Stimulated activated CD4-positive, alpha-beta T cell treated with anti-CD3 and anti-CD28 coated beads, Interleukin-2, amount 100 ng/mL, for 48 hours (primary cell): ENCODE measurements at places on chromosomes 3 and 15.
A peak's percentile ranks its signal among the peaks of the same experiment; 100 is the strongest.

DNA sequence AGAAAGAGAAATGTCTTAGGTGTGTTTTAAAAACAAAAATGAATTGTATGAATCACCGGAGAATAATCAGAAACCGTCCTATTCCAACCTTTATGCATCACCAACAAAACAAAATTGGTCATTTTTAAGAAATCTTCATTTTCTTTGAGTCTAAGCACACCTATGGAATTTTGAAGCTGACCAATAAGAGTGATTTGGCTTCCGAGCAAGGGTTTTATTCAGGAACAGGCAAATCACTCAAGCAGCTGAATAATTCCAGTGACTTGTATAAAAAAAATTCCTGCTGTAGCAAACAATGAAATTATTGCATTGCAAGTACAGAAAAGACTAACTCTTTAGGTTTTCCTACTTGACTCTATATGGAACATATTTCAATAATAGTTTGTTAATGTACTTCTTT is 83.8 kb upstream of the FNDC3B start:
- no peak for DNase-seq

GRCh38 chr15:31352911-31353811 is 26.5 kb downstream of the KLF13 start:
- DNase-seq = no peak

- DNase-seq = no peak
Observed at GRCh38 chr3:172598904-172599303, 75.7 kb upstream of the TNFSF10 start.

DNA sequence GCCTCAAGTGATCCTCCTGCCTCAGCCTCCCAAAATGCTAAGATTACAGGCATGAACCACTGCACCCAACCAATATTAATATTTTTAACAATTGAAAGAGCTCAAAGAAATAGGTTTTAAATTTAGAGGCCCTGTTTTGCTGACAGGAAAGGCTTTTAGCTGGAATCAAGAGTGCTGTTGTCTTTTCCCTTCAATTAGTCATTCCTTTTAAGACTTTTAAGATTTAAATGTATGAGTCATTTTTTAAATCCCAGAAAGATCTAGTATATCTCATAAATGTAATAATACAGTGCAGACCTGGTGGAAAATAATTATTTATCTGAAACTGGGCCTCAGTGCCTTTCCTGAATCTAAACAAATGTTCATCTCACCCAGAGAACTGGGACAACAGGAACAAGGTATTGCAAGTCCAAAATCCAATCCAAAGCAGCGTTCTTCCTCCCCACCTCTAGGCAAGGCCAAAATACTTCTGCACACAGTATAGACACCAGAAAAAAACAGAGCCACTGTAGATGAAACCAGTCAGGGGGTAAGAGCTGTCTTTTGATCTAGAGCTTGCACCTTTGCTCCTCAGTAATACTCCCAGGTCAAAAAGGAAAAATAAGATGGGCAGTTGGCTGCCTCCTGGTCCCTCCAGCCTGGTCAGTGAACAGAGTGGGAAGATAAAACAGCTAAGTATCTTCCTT is 14.4 kb downstream of the AGTR1 start:
- no peak for DNase-seq

GRCh38 chr15:85618228-85618505 is 176.6 kb downstream of the KLHL25 start:
- DNase-seq = no peak

GRCh38 chr3:34919025-34919424 is 720.3 kb upstream of the ARPP21 start:
- DNase-seq = no peak

DNA sequence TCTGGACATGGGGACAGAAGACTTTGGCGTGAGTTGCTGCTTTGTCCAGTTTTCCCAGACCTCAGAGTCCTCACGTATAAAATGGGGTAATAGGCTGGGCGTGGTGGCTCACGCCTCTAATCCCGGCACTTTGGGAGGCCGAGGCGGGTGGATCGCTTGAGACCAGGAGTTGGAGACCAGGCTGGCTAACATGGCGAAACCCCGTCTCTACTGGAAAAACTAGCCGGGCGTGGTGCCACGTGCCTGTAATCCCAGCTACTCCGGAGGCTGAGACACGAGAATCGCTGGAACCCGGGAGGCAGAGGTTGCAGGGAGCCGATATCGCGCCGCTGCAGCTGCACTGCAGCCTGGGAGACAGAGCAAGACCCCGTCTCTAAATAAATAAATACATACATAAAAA is 22.7 kb upstream of the IGF1R start:
- no peak for DNase-seq

DNA sequence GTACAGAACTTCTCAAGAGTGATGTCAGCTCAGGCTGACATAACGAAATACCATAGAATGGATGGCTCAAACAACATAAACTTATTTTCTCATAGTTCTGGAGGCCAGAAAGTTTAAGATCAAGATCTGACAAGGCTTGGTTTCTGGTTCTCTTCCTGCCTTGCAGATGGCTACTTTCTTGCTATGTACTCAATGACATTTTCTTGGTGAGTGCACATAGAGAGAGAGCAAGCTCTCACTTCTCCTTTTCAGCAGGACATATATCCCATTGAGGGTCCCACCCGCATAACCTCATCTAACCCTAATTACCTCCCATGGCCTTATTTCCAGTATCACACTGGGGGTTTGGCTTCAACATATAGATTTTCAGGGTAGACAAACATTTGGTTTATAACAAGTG is 1072.1 kb downstream of the PLOD2 start:
- no peak for DNase-seq

DNA sequence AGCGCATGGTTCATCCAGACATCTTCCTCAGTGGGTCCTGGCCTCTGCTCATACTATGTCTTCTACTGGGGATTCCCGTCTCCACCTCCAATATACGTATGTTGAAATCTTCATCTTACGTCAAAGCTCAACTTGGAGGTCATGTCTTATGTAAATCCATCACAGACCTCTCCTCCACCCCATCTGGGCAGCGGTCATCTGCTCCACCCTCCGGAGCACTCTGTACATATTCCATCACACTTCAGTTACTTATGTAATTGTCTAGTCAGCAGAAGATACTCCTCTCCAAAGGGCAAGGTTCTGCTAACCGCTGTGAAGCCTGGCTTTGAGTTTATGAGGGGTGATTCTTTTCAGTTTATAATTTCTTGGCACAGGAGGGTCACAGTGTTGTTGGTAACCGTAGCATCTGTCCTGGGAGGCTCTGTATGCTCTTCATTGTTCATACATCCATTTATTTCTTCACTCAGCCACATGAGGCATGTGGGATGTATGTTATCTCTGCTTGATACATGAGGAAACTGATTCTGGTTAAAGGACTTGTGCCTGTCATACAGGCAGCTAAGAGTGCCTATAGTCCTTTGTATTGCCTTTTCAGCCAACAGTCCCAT is 22.1 kb downstream of the MAP2K1 start:
- no peak for DNase-seq

GRCh38 chr15:28998511-28998910 is 112.7 kb downstream of the APBA2 start:
- DNase-seq = no peak

DNA sequence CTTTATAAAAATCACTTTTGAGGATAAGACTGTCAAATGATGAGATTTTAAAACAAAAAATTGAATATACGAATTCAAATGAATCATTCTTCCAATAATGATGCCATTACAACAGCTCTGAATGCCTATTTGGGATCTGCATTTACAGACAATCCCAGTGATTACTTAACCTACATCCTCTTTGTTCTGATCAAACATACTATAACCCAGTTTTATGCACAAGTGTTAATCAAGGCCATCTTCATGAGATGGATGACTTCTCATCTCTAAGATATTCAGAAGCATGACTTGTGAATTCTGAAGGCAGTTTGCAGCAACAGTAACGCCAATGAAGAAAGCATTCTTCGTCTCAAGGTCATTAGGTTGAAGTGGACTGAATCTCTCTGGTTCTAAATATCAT is 90.3 kb upstream of the MEX3B start:
- no peak for DNase-seq

DNA sequence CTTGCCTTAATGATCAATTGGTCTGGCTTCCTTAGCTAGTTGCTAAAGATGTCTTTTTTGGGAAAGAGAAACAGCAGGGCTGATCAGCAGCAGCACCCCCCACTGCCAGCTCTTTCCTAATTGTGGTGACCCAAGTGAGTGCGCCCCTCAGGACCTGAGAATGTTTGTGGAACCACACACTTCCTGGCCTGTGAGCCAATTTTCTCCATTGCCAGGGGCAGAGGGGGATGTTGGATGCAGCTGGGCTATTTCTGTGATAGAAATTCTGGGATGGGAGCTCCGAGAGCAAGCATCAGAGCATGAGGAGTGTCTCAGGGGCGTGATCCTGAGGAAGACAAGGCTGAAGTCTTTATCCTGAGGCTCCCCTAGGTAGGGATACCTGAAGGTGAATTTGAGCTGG is 66.6 kb downstream of the CLDN11 start:
- no peak for DNase-seq

DNA sequence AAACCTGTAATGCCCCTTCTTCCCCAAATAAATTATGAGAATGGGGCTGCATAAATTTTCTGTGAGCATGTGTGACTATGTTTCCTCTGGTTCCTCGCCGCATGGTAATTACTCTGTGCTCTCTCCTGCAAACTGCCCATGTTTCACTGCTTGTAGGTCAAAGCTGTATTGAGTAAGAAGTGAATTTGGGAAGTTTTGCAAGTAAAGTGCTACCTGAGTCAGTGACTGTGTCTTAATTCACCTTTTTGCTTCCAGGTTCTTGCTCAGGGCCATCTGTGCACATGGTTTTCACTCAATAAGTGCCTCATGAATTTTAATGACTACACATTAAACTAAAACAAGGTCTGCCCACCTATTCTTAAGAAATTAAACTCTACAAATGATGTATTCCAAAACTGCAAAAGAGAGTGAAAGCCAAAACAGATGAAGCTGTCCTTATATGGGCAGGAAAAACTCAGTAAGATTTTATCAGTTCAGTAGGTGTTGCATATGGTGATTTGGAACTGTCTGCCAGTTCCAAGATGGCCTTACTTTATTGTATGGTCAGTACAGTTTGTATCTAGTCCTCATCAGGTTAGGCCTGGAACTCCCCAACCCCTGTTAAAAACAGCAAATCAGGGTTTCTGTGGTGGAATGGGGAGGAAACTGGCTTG is 100.0 kb downstream of the LPP start:
- DNase-seq = no peak

GRCh38 chr3:184911570-184911969 is 99.6 kb downstream of the VPS8 start:
- DNase-seq = no peak

DNA sequence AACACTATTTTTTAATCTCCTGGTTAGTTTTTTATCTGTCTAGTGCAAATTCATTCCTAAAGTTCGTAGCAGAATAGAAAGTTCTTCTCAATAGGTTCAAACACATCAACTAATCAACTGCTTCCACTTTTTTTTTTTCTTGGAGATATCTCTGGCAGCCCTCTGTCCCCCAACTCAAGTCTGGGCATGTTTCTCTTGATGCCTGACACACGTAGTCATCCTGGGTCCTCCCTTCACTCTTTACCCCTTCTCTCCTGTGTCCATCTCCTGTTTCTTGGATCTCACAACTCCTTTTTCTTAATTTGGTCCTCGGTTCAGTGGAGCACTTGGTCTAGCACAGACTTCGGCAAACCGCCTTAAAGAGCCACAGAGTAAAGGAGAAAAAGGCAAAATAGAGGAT is 14.4 kb downstream of the TNFAIP8L3 start:
- DNase-seq = no peak

- DNase-seq = no peak
Observed at GRCh38 chr3:152097770-152098169, 171.0 kb upstream of the MBNL1 start.

- DNase-seq = no peak
Observed at GRCh38 chr15:52635908-52636307, 43.3 kb downstream of the ATOSA start.

GRCh38 chr3:125057186-125057850 is 1.5 kb upstream of the HEG1 start:
- no peak for DNase-seq

DNA sequence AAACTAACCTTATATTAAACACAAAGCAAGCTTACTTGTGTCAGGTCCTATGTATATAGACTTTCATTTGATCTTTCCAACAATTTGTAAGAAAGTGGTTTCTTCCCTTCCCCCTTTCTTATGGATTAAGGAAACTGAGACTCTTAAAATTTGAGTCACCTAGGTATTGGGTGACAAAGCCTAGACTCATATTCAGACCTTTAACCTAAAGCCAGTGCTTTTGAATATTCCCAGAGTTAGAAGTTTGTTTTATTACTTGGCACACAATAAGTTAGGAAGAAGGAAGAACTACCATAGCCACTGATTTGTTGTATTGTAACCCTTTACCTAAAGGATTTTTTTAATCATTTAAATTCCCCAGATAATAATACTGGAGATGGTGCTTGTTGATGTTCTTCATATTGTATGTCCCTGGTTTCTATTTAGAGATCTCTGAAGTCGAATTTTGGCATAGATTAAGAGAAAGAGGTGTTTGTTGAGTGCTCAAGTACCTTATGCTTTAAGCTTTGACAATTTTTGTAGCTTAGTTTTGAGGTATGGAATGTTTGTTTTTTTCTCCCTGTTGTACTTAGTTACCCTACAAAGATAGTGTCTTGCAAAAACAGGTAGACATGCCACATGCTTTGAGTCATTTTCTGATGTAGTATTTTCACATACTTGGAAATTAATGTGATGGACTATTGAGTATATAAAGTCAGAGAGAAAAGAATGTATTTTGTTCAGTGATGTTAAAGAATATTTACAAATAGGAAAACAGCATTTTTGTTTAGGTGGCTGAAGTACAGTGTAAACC is 11.2 kb downstream of the TSC22D2 start:
- DNase-seq = no peak

DNA sequence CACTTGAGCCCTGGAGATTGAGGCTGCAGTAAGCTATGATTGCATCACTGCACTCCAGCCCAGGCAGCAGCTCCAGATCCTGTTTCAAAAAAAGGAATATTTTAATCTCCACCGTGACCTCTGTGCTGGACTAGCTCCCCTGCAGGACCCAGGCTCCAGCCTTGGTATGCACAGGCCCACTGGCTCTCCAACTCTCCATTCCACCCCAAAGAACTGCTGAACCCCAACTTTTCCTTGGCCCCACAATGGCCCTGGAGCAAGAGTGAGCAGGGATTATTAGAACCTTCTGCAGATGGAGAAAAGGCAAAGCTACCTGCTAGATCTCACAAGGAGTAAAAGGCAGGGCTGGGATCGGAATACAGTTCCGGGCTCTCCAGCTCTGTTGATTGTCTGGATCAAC is 32.8 kb upstream of the SFMBT1 start:
- no peak for DNase-seq

DNA sequence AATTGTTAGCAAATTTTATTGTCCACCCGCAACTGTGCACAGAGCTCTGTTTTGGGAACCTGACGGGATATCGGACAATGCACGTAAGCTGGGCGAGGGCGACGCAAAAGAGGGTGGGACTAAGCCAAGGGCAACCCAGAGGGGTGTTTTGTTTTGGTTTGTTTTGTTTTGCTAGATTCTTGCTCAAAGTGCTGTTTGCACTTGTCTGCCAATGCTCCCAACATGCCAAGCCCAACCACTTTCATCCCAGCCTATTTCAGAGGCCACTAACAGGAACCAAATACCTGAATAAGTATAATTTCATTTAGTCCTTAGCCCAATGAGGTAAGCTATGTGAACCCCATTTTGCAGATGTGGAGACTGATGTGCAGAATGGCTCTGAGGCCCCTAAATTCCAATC is 9.7 kb upstream of the CMTM7 start:
- no peak for DNase-seq

- peak; percentile 63 for DNase-seq
Observed at GRCh38 chr3:13420831-13421765, 976 bp upstream of the NUP210 start.

GRCh38 chr3:160768918-160769317 is 12.9 kb downstream of the PPM1L start:
- DNase-seq = no peak

GRCh38 chr3:72196377-72196929 is 411.5 kb upstream of the PROK2 start:
- DNase-seq = no peak
